NCI-H2029 treated with DMSO at 0.1 percent for 48 hours (cell line): ENCODE measurements at places on chromosomes 16 and 17.

DNA sequence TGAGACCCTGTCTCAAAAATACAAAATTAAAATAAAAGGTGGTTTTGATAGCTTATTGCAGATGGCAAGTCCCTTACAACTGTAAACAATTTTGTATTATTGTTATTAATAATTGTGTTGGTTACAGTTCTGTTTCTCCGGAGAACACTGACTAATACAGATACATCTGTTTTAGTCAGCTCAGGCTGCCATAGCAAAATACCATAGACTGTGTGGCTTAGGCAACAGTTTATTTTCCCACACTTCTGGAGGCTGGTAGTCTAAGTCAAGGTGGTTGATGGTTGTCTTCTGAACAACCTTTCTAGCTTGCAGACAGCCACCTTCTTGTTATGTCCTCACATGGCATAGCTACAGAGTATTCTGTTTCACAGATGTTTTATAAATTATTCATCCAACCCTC lies 14.2 kb upstream of the IL21R start:
- no peak for DNase-seq

DNA sequence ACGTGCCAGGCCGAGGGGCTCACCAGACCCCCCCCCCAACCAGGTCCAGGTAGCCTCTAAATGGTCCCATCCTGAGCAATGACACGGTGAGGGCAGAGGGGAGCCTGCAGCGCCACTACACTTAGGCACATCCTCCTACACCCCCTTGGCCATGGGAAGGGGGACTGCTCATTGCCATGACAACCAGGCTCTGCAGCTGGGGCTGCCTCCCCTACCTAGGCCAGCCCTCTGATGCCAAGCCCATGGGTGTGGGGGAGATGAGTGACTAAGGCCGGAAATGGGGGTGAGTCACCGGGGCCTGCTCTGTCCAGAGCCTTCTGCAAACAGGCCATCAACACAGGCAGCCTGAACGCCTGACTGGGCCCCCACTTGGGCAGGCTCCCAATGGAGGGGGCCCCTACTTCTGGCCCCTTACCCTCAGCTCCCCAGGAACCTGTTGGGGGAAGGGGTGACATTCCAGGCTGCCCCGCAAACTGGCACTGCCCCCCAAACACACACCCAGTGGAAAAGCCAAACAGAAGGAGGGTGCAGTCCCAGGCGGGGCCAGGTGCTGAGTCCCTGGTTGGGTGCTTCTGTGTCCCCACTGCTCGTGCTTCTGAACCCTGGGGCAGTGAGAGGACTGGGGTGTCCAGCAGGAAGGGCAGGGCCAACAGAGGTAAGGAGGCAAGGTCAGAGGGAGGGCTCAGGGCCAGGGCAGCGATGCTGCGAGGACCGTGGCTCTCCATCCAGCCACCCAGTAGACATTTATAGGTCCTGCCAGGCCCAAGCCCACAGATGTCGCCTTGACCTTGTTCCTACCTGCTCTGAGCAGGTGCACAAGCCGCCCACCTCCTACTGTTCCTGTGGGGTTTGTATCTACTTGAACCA lies 8.2 kb downstream of the PLCD3 start:
- DNase-seq = no peak

- no peak for DNase-seq
Measured at GRCh38 chr17:34579017-34579946, at the start of gene TMEM132E. TMEM132E (plus strand) TSS chr17:34579582; CDS start chr17:34581077, 1,495 bp downstream.

- DNase-seq = no peak
Measured at GRCh38 chr17:64608571-64608981, 53.5 kb downstream of the SMURF2 start.

DNA sequence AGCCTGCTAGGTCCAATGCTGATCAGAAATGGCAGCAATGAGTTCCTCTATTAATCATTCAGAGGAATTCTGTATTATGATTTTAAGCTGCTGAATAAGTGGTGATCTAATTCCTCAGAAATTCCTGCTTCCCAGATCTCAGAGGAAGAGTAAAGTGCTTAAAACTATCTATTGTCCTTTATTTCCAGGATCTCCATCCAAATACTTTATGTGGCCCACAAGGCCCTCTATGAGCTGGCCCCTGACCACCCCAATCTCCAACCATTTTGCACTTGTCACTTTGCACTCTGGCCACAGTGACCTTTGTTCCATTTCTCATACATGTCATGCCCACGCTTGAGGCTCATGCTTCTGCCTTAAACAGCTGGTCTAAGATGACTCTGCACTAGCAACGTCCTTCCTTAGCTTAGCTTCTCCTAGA lies 93.7 kb downstream of the CA10 start:
- DNase-seq = no peak

DNA sequence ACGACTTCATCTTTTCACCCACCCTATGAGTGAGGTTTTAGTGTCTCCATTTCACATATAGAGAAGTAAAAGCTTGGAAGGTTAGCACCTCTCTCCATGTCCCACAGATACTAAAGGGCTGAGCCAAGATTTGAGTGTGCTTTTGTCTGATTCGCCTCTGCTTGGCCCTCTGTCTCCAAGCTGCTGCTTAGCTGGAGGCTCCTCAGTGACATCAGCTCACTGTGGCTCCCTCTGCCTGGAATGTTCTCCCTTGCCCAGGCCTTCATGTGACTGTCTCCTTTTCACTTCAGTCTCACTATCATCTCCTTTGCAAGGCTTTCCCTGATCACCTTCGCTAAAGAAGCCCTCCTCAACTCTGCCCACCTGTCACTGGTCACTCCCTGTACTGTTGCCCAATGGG lies 84.5 kb upstream of the HSBP1 start:
- no peak for DNase-seq

DNA sequence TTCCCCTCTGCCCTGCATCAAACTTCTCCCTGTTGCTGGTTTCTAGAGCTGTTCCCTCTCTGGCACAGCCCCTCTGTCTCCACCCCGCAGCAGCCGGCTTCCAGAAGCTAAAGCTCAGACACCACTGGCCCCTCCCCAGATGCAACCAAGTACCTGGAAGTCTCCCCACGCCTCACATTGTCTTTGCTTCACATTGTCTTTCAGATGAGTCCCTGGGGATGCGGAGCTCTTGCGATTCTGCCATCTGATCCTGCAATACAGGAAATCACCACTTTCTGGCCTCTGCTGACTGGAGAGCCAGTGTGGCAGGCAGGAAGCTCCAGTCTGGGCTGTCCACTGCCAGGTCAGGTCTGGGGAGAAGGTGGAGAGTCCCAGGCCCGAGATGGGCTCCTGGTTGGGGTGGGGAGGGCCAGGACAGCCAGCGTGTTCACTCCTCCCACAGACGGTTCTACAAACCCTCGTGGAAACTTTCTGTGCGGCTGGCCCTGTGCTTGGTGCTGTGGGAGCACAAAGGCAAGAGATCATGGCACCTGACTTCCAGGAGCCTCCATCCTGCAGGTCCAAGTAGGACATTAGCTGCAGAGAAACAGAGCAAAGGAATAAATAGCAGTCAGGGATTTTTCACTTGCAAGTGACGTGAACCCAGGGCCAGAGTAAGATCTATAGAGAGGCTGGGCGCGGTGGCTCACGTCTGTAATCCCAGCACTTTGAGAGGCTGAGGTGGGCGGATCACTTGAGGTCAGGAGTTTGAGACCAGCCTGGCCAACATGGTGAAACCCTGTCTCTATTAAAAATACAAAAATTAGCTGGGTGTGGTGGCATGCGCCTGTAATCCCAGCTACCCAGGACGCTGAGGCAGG lies 47.9 kb upstream of the MAP3K14 start:
- DNase-seq = no peak

DNA sequence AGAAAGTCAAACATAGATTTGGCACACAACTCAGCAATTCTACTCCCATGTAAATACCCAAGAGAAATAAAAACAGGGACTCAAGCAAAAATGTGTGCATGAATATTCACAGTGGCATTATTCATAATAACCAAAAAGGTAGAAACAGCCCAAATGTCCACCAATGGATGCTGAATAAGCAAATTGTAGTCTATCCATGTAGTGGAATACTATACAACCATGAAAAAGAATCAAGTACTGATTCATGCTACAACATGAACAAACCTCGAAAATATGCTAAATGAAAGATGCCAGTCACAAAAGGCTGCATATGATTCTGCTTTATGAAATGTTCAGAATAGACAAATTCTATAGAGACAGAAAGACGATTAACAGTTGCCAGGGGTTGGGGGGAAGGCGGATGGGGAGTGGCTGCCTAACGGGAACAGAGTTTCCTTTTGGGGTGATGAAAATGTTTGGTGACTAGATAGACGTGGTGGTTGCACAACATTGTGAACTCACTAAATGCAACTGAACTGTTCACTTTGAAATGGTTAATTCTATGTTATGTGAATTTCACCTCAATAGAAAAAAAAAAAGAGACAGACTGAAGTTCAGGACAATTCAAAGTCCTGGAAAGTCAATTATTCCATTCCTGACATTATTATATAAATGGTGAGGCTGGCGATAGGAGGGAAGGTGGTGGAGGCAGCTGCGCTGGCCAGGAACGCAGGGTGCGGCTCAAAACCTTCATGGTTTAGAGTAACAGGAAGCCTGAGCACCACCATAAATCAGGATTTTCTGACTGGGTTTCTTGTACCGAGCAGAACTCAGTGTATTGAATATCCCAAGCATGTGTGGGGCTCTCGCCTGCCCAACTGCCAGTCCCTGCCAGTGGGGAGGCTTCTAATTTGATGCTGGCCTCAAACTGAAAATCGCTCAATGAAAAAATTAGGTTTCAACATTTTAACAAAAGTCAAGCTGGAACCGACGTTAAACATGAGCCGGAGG lies 300.9 kb downstream of the C16orf95 start:
- DNase-seq = no peak

DNA sequence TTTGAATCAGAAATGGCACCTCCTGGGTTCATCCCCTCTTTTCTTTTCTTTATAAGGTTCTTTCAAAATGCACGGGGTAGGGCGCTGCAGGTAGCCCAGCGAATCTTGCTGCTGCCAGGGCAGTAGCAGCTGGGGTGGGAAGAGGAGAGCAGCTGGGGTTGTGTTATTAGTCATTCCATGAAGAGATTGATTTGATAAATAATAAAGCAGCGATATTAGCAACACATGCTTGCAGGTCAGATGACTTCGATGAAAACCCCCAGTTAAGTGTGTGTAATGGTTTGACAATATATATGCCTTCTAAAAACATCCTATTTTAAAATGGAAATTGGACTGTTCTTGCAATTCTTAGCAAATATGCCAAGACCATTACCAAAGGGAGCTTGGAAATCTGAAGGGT lies 200.7 kb downstream of the CCDC182 start:
- DNase-seq = no peak

DNA sequence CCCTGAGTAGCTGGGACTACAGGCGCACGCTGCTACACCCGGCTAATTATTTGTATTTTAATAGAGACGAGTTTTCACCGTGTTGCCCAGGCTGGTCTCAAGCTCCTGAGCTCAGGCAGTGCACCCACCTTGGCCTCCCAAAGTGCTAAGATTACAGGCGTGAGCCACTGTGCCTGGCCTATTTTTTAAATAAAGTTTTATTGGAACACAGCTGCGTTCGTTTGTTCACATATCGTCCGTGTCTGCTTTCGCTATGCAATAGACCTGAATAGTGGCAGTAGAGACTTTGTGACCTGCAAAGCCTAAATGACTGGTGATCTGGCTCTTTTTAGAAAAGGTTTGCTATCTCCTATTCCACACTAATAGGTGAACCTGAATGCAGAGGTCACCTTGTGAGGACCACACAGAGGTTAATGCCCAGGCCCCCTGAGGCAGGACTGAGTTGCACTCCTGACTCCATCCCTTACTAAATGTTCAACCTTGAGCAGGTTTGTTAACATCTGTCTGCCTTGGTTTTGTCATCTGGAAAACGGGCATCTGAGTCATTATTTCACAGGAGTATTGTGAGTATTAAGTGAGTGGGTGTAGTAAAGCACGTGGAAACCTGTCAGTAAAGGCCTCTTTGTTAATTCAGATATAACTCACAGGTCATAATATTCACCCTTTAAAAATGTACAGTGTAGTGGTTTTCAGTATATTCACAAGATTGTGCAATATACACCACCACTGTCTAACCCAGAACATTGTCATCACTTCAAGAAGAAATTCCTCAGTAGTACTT lies 157.5 kb upstream of the CACNG5 start:
- DNase-seq = no peak

- DNase-seq = no peak
Measured at GRCh38 chr17:43334738-43335402, 63.9 kb upstream of the ARL4D start.

DNA sequence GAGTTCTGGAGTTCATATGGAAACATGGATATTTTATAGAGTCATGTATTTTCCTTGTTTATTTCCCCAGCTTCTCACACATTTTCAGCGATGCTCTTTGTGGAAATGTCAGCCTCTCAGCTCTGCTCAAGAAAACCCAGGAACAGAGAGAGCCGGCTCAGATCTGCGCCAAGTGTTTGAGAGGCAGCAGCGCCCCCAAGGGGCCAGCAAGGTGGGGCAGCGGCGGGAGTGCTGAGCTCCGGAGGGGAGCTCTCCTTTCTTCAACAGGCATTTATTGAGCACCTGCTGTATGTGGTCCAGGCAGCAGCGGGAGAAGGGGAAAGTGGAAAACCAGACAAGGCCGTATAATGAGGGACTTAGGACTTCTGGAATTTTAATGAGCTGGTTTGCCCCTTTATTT lies 421.1 kb upstream of the C16orf82 start:
- no peak for DNase-seq

DNA sequence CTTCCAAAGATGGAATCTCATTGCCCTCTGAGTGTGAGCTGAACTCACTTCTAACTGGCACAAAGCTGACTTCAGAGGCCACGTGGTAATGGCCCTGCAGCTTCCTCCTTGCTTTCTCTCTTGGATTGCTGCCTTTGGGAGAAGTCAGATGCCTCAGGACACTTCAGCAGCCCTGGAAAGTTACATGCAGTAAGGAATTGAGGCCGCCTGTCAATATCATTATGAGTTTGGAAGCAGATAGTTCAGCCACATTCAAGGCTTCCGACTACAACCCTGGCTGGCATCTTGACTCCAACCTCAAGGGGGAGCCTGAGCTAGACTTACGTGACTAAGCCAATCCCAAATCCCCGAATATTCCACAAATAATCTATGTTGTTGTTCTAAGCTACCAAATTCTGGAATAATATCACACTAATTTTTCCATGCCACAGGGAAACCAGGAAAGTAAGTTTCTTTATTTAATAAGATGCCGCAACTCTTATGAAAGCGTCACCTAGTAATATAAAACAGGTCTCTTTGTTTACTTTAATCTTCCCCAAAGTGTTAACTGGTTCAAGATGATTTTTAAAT lies 13.6 kb downstream of the CEP20 start:
- no peak for DNase-seq

GRCh38 chr16:89317729-89318429 lies 100.4 kb downstream of the ZNF778 start:
- DNase-seq = no peak

DNA sequence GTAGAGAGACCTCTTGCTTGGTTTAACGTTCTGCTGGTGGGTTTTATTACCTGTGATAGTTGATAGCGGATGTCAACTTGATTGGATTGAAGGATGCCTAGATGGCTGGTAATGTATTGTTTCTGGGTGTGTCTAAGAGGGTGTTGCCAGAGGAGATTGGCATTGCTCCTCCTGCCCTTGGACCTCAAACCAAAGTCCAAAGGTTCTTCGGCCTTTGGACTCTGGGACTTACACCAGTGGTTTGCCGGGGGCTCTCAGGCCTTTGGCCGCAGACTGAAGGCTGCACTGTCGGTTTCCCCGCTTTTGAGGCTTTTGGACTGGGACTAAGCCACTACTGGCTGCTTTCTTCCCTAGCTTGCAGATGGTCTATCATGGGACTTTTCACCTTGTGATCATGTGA lies 17.5 kb upstream of the TNRC6C start:
- no peak for DNase-seq

- DNase-seq = no peak
Measured at GRCh38 chr16:14634389-14634725, 1.6 kb downstream of the BFAR start.
